ENCODE measurements at places on chromosomes 7 and 10.

- DNase-seq: peak; percentile 26
Measured at GRCh38 chr7:157397731-157398691, 61.2 kb downstream of the DNAJB6 start.

- DNase-seq: no peak
Measured at GRCh38 chr7:74023092-74023536, 4.9 kb upstream of the ELN start.

- no peak for DNase-seq
Measured at GRCh38 chr10:86356296-86356695, 10.3 kb downstream of the GRID1 start.

GRCh38 chr10:88879534-88880281, at the start of gene STAMBPL1:
Gene STAMBPL1, plus strand, starts transcription at chr10:88880245. Its CDS starts 21,464 bp downstream, at chr10:88901709.
- DNase-seq: peak; percentile 17

GRCh38 chr7:149620961-149621360, 123.4 kb upstream of the ZNF746 start:
- DNase-seq: no peak

DNA sequence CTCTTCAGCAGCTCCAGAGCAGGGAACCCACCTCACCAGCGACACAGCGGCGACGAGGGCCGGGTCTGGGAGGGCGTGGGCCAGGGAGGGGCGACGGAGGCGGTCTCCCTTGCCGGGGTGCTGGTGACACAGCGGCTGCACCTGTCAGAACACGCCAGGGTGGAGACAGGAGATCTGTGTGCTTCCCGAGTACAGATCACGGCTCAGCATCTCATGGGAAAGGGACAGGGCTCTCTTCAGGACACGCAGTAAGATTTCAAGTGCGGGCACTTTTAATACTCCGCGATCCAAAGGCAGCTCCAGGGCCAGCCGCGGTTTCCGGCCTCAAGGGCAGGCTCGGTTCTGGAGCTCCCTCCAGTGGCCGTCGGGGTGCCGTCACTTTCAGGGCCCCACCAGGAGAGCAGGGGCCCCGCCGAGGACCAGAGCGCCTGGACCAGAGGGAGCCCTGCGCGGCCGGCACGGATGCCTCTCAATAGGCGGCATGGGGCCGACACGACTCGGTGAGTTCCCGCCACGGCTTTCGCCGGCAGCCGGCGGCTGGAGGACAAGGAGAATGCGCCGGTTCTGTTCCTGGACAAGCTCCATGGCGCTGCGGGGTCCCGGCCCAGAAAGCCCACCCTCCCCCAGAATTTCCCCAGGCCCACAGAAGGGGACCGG, 21.4 kb downstream of the GPR146 start:
- no peak for DNase-seq
